ENCODE measurements at places on chromosomes 16 and 17.

GRCh38 chr17:48586355-48587258 lies 3.4 kb downstream of the HOXB3 start:
- no peak for DNase-seq

- no peak for DNase-seq
Measured at GRCh38 chr16:81852347-81852746, 73.3 kb downstream of the PLCG2 start.

DNA sequence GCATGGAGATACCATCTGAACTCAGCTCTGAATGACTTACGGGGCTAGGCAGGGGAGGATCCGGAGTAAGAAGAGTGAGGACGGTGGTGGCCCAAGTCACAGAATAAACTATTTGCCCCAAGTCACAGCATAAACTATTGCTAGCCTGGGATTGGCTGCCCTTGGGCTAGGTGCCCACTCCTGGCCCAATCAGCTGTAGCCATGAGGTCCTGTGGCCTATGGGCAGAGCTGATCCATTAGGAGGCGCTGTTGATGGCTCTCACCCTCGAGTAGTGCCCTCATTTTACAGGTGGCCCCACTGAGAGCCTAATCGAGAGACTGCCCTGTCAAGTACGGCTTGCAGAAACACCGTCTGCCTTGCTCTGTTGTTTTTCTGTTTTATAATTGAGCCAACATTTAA lies 62.3 kb upstream of the ZNF423 start:
- no peak for DNase-seq

DNA sequence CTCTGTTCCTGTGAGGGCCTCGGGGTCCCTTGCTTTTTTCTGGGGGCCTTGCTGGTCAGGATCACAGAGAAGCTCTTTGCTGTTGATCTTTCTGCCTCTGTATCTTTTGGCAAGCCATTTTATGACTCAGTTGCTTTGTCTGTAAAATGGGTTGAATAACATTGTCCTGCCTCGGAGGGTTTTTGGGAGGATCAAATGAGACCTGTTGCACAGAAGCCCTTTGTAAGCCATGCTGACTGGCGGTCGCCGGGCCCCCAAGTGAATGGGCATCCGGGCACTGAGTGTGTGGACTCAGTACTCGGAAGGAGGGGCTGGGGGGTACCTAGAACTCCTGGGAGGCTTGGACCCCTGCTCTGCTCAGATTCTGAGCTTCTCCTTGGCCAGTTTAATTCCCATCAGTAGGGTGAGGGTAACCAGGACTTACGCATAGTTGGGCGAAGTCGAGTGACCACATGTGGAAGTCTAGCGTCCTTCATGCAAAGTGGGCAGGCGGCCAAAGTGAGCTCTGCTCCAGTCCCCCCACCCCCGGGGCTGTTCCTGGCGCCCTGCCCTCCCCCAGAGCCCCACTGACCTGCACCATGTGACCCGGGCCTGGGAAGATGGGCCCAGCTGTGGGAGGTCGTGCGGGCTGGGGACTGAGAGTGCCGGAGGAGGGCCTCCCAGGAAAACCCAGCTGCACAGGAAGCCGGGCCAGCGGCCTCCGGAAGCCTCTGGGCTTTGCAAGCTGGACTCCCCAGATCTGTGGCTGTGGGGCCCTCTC lies 284.0 kb downstream of the SEC14L1 start:
- DNase-seq = no peak

DNA sequence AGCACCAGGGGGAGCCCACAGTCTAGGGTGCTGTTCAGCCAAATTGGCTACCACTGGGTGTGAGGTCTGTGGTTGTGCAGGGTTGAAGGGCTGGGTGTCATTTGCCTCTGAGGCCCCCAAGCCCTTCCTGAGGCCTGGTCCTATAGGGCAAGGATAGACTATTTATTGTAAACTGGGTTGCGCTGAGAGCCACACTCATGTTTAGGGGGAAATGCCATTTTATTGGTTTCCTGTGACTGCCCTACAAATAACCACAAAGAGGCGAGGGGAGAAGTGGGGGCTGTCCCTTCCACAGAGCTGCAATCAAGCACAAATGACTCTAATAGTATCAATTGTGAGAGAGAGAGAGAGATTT lies 3.6 kb upstream of the ZCCHC14 start:
- DNase-seq = no peak

DNA sequence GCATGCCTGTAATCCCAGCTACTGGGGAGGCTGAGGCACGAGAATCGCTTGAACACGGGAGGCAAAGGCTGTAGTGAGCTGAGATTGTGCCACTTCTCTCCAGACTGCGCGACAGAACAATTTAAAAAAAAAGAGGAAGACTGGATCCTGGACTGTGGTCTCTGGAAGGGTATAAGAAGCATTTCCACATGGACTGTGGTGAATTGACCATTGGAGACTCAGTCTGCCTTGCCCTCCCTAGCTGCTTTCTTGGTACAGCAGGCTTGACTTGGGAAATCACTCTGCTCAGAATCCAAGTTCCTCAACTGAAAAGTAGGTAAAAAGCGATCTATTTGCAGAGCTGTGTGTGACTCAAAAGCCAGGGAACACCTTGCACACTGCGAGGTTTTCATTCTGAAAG lies 1.0 kb upstream of the MGRN1 start:
- no peak for DNase-seq

DNA sequence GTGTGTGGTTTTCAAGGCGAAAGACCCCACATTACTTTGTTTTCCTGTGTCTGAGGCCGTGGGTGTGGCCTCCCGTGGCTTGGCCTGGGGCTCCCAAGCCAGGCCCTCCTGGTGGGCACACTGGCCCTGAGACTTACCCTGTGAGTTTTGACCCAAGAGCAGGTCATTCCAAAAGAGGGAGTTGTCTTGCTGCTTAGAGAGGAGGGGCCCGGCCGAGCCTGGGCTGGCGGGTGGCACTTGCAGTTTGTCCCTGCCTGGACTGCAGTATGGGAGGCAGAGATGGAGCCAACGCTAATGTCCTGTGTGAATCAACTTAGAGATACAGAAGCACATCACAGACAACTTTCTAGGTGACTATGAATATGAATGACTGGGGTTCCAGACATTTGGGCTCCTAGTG lies 22.7 kb downstream of the PLEKHG4 start:
- no peak for DNase-seq

- DNase-seq = no peak
Measured at GRCh38 chr17:40720899-40721298, 17.3 kb upstream of the KRT24 start.

- DNase-seq = peak; percentile 67
Measured at GRCh38 chr16:83475108-83475507, 332.7 kb upstream of the HSBP1 start.

GRCh38 chr16:47888142-47888541 lies 267.7 kb downstream of the ABCC12 start:
- no peak for DNase-seq

DNA sequence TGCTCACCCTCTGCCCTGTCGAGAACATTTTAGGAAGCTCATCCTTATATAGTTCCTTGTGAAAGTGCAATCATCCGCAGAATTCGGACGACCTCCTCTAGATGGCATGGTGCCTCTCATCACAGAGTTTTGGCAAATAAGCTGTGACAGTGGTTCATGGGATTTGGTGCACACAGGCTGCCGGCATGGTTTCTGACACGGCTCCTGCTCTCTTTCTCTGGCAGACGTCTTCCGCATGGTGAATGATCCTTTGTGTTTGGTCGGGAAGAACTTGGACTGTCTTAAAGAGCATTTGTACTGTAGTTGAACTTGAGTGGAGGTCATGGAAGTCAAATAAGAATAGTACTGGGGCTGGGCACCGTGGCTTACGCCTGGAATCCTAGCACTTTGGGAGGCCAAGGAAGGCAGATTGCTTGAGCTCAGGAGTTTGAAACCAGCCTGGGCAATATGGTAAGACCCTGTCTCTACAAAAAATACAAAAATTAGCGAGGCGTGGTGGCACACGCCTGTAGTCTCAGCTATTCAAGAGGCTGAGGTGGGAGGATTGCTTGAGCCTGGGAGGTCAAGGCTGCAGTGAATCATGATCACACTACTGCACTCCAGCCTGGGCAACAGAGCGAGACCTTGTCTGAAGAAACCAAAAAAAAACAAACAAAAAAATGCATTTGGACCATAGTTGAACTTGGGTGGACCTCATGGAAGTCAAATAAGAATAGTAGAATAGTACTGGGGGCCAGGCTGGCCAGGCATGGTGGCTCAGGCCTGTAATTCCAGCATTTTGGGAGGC lies 34.7 kb upstream of the NAT9 start:
- no peak for DNase-seq

- no peak for DNase-seq
Measured at GRCh38 chr16:50121278-50121677, 31.8 kb upstream of the TENT4B start.

DNA sequence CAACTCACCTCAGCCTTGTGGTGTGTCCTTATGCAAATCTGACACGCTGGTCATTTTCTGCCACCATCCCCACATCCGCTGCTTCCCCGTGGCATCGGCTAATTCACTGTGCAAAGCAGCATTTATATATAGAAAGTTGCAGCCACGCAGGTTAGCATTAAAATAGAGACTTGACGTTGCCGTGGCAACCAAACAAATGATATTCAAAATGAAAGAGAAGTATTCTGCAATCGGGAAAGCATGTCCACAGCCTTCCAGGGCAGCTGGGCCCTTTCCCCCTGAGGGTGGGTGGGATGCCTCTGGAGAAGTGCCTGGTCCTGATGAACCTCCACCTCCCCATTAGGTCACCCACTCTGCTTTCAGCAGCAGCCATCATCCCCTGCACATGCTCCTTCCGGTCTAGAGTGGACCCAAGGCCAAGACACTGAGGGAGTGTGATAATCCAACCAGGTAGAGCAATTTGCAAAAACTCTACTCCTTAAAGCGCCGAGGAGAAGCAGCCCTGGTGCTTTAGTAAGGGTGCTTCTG lies 138.7 kb downstream of the GAS7 start:
- no peak for DNase-seq

- peak; percentile 85 for DNase-seq
Measured at GRCh38 chr17:1645207-1646171, at the start of gene SCARF1. Gene SCARF1, minus strand, starts transcription at chr17:1645732. Its CDS starts 35 bp downstream, at chr17:1645697.

DNA sequence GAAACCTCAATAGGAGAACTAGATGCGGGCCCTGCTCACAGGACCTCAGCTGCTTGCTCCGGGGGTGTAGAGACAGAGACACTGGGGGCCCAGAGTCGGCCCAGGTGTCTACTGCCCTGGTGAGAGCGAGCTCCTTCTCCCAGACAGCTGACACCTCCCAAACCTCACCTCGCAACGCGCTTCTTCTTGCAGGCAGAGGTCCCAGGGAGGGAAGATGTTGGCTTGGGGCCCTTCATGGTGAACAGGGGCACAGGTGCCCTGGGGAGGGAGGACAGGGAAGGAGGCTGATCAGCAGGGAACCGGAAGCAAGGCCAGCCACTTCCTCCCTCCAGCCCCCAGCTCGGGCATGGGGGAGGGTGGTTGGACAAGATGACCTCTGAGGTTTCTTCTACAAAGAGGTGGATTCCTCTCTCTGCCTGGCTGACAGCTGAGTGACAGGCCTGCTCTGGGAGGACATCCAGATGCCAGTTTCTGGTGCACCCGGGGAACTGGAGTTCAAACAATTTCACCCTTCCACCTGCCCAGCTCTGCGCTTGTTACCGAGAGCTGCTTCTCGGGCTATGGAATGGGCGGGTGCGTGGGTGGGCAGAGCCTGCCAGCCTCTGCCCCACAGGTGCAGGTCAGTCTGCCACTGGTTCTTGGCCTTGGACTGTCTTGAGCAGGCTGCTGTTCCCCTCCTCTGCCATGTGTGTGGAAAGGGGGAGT lies 11.7 kb upstream of the GFAP start:
- DNase-seq = no peak

DNA sequence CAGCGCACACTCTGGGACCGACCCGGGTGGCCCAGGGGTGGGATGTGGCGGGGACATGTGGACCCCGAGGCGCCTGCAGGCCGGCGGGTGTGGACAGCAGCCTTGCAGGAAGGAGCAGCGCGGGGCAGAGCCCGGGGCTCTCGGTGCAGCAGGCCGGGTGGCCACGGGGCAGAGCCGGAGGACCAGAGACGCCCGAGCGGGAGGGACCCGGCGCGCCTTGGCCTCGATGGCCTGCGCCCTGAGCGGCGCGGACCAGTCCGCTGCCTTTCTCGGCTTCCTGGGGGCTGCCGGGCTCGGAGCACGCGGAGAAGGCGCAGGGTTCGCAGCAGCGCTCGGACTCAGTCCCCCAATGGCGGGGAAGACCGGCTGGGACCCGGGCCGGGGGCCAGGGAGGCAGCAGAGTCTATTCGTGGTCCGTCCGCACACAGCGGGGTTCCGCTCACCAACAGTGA lies 43.4 kb downstream of the OSBPL7 start:
- no peak for DNase-seq

DNA sequence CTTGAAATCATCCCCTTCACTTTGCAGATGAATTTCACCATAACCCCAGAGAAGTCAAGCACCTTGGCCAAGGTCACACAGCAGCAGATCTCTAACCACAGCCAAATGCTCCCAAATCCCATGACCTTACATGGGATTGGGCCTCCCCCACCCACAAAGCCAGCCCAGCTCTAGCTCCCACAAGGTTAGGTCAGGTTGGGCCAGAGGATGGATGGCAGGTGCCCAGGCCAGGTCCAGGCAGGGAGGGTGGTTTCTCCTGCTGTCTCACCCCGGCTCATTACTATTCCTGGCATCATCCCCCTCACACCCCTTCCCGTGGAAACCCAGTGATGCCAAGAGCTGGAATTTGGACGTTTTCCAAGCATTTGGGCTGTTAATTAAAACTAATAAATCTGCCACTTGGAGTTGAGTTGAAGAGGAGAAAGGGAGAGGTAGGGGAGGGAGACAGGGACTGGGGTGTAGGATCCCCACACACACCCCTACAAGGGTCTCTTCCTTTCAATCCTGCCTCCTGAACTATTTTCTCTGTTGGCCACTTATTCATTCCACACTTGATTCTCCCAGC lies 181.6 kb downstream of the TMEM132E start:
- no peak for DNase-seq

- no peak for DNase-seq
Measured at GRCh38 chr17:49146620-49147306, 14.2 kb downstream of the B4GALNT2 start.

DNA sequence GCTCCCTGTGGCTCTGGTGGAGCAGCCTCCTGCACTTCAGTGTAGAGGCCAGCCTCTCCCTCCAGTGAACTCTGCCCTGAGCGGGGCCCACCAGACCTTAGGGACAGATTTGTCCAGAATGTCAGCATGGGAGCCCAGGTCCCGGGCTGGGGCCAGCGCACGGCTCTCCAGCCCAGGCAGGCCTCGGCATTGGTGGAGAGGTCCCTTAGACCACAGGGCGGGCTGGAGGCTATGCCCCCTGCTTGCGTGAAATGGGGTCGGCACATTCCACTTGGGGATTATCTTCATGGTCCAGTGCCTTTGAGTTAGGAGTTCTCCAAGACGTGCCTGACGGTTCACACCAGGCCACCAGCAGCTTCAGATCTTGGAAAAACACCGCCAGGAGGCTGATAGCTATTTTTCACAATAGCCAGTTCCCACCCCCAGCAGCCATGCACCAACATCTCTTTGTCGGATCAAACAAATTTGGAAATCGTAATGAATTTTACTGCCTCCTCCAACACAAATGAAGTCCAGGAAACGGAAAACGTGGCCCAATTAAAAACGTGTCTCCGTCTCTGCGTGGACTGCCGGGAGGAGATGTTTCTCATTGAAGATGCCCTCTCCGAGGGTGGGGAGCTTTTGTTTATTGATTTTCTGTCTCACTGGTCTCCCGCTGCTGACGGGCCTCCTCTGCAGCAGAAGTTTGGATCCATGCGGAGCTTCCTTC lies 110.0 kb upstream of the CIBAR2 start:
- DNase-seq = no peak

All from vagina (tissue), 2 donors.